ENCODE measurements at places on chromosomes 7 and 10. TPM values are rescaled to one million over a fixed set of nuclear protein-coding genes. Genes with fewer than 3 reads are reported as not detected.

DKK1 gene
- total RNA-seq, result 475 TPM

ARF5 gene
- total RNA-seq, result 169 TPM

ITPRID1 gene
- not detected for total RNA-seq

INPP5F gene
- total RNA-seq, result 11.2 TPM

UBE2H gene
- total RNA-seq, result 73.0 TPM

OIT3 gene
- total RNA-seq, result 0.16 TPM

SLC35G1 gene
- 6.6 TPM for total RNA-seq

SFTPA1 gene
- total RNA-seq, result not detected

Measured in A549 treated with ZK216348 at 1 μM for 4 hours (cell line).